Renal pelvis (tissue), 12 donors: ENCODE measurements at places on chromosomes 16 and 17.

DNA sequence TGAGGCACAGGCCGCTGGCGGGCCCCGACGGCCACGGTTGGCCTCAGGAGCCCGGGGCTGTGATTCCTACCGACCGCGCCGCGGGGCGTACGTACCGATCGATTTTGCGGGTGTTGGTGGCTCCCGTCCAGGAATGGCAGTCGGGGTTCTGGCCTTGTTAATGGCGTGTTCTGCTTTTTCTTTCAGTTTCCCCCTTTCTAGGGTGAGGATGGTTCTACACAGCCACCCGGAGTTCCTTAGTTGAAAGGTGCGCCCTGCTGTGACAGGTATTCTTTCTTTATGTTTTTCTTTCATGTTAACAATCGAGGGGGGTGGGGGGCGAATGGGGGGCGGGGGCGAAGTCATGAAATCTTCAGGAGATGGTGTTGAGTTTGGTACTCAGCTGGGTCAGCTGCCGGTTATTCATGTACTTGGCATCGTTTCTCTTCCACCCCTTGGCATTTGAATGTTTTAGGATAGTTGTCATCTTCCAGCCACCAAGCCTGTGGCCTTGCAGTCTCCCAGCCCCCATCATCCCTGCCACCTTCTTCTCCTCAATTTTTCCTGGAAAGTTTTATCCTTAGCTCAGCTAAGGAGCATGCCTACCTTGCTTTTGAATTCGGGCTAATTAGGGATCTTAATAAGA lies 802 bp downstream of the CYLD start:
- no peak for DNase-seq

- no peak for DNase-seq
These were observed 133.9 kb upstream of the SOX9 start for GRCh38 chr17:71986886-71987285.

DNA sequence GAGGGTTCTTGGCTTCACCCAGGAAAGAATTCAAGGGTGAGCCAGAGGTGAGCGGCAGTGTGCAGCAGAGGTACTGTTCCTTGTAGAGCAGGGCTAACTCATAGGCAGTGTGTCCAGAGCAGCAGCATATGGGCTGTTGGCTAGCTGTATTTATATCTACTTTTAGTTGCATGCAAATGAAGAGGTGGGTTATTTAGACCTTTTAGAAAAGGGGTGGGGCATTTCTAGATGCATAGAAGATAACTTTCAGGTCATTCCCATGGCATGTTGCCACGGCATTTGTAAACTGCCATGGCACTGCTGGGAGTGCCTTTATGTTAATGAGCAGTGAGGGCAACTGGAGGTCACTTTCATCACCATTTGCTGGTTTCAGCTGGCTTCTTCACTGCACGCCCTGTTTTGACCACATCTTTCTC lies 141.0 kb downstream of the STX8 start:
- no peak for DNase-seq

DNA sequence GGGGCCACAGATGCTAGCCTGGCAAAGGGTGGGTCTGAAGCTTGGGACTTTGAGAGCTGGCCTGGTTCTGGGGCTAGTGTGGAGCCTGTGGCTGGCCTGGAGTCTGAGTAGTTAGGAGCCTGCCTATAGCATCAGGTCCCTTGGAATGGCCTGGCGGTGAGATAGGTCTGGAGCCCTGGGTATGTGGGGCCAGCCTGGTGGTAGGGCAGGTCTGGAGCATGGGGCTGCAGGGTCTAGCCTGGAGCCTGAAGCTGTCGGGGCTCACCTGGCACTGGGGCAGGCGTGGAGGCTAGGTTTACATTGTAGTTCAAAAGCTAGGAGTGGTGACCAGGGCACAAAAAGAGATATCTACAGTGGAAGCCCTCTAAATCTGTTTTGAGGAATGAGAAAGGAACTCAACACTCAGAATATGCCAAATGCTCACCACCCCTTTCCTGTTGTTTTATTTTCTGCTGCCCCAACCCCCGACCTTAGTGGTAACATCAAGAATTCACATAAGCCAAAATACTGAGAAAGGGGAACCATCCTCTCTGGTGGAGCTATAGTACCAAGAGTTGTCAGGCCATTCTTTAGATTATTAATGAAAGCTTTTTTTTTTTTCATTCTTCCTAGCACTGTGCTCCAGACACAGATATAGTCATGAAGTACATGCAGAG lies 100.3 kb downstream of the TANC2 start:
- no peak for DNase-seq

DNA sequence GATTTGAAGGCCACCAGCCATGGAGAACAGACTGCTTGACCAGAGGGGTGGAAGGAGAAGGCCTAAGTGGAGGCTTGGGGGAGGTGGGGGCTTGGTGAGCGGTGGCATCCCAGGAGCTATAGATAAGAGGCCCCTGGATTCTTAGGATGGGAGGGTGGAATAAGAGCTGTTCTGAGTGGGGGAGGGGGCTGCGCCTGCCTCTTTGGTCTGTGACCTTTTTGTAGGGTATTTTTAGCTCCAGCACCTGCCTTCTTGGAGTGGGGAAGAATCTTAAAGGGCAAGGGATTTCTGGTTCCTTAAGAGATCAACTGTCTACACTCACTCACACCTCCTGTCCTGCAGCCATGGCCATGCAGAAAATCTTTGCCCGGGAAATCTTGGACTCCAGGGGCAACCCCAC lies 567 bp downstream of the ENO3 start:
- DNase-seq = no peak

DNA sequence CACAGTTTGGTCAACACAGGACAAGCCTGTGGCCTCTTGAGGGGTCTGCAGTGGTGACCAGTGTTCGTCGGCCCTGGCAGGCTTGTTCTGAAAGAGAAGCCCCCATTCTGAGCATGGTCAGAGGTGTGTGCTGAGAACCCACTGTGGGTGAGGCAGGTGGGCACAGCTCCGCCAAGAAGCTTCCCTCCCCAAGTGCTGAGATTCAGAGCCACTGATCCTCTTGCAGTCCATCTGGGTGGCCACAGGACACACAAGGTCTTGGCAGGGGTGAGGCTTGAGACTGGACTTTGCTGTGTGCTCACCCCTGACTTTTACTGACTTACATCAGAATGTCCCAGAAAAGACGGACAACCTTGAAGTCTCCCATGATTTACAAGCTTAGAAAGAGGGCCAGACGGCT lies 18.7 kb downstream of the MPRIP start:
- DNase-seq = no peak

- DNase-seq = peak; percentile 89
These were observed 59.8 kb downstream of the BAIAP2 start for GRCh38 chr17:81094509-81095382.

DNA sequence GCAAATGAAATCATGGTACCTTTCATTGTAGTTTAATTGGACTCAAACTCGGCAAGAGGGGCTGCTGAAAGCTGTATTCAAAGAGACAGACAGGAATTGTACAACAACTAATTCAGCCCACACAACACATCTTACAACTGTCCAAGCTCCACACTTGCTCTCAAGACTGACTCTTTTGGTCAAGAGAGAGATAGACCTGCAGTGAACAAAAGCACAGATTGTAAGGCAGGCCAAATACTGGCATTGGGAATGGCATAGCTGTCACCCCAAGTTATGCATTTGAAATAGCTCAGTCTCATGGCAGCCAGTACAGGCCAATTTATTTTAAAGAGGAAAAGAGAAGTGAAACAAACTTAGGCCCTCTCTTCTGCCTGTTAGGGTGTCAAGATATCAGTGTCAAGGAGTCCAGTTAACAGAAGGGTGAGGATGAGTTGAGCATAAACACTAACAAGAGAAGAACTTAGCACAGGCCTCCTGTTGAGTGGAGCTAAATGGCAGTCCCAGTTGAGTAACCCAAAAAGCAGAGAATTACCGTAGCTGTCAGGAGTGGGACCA lies 215.7 kb downstream of the IRX3 start:
- DNase-seq = no peak

GRCh38 chr16:27174007-27174406 lies 29.3 kb upstream of the KDM8 start:
- no peak for DNase-seq

DNA sequence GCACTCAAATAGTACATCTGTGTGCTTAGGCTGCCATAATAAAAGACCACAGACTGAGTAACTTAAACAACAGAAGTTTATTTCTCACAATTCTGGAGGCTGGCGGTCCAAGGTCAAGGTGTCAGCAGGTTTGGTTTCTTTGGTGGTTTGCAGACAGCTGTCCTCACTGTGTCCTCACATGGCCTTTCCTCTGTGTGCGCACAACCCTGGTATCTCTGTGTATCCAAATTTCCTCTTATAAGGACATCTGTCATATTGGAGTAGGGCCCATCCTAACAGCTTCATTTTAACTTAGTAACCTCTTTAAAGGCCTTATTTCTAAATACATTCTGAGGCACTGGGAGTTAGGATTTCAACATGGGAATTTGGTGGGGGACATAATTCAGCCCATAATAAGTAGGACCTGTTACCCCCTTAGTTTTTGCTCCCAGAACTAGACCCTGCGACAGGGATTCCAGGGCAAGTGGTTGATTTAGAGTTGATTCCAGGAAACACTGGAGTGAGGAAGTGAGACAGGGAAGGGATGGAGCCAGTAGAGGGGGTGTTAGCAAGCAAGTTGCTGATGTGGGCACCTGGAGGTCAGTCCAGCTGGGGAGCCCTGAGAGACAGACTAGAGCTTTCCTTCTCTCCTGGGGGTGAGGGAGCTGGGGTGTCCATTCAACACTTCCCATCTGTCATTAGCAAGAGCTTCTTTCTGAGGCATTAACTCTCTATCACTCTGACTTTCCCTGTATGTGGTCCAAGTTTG lies 10.9 kb upstream of the ALKBH5 start:
- DNase-seq = no peak

- no peak for DNase-seq
These were observed 631.5 kb upstream of the RBFOX1 start for GRCh38 chr16:6701096-6701495.

DNA sequence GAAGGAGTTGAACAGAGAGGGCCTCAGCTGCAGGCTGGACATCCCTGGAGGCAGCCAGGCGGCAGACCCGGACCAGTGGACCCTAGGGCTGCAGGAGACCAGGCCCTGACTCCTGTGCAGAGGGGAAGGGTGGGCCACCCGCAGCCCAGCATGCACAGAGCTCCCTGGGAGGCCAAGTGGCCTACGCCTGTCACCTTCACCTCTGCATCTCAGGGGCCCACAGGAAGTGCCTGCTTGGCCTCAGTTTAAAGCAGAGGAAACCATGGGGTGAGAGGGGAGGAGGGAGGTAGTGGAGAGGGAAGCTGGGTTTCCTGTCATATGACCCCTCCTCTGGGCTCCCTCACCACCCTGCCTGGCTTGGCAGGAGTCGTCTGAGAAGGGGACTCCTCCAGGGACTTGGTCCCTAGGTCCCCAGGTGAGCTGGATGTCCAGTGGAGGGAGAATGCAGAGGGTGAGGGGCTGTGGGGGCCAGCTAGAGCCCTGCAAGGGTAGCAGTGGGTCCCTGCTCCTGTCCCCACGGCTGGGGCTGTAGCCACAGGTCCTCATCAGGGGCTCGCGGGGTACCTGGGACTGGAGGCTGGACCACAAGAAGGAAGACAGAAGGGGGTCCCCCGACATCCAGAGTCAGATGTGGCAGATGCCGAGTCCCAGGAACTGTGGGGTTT lies at the start of gene TMC8:
Gene TMC8 (plus strand): TSS at position 335 of the 665 bp plus-strand sequence. CDS start 818 bp downstream, outside the sequence.
- DNase-seq = no peak

- no peak for DNase-seq
These were observed 6.2 kb upstream of the GSE1 start for GRCh38 chr16:85606904-85607303.

DNA sequence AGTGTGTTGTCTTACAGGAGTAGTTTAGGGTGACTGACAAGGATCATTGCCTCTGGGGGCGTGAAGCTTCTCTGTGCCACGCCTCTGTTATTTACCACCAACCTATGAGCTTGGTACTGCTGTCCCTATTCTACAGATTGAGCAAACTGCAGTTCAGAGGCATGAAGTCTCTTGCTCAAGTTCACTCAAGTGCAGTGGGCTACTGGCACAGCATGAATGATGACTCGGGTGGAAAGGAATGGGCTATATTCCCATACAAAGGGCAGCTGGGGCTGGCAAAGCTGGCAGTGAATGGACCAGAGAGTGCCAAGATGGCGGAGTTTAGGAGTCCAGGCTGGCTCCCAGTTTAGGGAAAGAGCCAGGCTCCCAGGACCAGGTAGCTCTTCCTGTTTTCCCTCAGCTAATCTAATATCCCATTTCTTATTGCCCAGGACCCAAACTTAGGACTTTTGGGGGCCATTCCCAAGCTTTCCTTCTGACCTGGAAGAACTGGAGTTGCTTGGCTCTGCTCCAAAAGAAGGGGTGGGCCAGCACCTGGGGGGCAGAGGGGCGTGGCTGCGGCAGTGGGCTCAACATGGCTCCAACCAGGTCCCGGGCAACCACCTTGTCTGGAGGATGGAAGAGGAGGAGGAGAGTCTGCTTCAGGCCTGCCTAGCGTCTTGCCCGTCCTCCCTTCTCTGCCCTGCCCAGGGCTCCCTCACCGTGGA lies 12.9 kb downstream of the PLK1 start:
- no peak for DNase-seq

DNA sequence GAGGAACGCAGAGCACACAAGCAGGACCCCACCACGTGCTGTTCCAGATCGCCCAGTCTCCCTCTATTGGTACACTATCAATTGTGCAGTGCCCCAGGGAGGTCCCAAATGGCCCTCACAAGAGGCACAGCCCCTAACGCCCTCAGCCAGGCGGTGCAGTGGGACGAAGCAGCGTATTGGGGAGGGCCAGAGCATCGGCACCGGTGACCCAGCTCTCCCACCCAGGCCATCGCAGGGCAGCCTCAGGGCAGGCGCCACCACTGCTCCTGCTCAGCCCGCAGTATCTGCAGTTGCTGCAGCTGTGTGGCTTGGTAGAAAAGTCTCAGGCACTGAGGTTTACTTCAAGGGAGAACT lies 5.9 kb upstream of the FAAP100 start:
- DNase-seq = no peak

GRCh38 chr17:18043491-18043890 lies 4.3 kb downstream of the GID4 start:
- DNase-seq = peak; percentile 11

DNA sequence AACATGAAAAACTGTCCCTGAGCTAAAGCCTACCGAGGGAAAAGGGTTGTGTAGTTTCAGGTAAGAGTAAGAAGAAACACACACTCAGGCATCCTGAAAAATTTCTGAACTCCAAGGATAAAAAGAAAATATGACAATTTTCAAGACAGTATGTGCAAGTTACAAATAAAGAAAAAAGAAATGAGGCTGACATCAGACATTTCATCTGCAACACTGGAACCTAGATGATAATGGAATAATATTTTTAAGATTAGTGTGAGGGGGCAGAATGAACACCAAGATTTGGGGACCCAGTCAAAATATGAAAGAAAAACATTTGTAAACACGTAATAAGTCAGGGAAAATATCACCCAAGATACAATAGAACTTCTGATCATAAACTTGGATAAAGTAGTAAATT lies 135.9 kb upstream of the PSMD7 start:
- no peak for DNase-seq

DNA sequence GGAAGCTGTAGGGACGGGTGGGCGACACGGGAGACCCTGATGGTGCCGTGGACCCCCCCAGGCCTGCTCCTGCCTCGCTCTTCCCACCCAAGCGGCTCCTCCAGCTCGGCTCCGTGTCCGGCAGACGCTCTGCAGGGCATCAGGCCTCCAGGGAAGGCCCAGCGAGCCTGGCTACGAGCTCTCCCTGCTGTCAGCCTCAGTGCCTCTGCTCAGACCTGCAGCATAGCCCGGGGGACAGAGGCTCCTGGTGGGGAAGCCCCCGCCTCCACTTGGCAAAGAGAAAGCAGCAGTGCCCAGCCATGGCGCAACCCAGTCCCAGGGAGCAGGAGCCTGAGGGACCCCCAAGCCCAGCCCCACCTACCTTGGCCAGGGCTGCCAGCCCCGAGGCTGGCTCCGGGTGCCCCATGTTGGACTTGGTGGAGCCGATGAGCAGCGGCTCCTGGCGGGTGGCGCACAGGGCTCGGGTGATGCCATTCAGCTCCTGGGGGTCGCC lies 5.9 kb downstream of the FASN start:
- no peak for DNase-seq

- DNase-seq = peak; percentile 97
These were observed at the start of gene ZC3H7A for GRCh38 chr16:11797166-11797956. Gene ZC3H7A, minus strand, starts transcription at chr16:11797258. Its CDS starts 14,904 bp downstream, at chr16:11782354.
